ENCODE measurements at places on chromosomes 3 and 15. TPM values are rescaled to one million over a fixed set of nuclear protein-coding genes. Genes with fewer than 3 reads are reported as not detected.

DNA sequence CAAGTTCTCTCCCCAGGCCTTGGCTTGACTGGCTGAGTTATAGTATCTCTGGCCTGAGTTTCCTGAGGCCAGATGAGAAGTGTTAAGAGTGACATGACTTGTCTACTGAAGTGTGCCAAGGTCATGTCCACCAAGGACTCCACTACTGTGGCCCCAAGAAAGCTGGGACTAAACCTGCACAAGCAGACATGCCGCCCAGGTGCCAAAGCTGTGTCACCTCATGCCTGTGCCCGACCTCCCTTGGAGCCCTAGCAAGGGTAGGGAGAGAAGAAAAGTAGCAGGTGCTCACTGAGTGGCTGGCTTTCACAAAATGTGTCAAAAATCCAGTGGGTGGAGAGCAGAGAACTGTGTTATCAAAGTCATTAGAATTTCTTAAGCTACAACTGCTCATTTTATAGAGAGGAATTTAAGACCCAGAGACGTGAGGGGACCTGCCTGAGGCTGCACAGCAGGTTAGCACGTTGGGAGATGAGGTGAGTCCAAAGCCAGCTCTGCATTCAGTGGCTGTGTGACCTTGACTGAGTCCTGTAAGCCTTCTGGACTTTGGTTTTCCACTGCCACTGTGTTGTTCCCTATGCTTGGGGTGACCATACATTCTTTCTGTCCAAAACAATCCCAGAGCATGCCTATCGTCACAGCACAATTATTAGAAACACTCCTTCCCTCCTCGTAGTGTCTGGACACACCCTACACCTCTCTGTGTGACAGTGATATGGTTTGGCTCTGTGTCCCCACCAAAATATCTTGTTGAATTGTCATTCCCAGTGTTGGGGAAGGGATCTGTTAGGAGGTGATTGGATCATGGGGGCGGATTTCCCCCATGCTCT lies 5.0 kb upstream of the LYSMD4 start:
- H3K4me3 ChIP-seq, result no peak overlapping the region

- no peak for DNase-seq
- H3K4me3 ChIP-seq, result no peak overlapping the region
- 0 out of 2 replicates have a peak, but pooled peaks cover 4% of the 10 kb centered on the region for H3K4me1 ChIP-seq
- H3K27me3 ChIP-seq, result no peaks in the 10 kb centered on the region
- no peaks in the 10 kb centered on the region for H3K36me3 ChIP-seq
These were observed 8.8 kb downstream of the PRICKLE2 start for GRCh38 chr3:64216274-64217147.

DNA sequence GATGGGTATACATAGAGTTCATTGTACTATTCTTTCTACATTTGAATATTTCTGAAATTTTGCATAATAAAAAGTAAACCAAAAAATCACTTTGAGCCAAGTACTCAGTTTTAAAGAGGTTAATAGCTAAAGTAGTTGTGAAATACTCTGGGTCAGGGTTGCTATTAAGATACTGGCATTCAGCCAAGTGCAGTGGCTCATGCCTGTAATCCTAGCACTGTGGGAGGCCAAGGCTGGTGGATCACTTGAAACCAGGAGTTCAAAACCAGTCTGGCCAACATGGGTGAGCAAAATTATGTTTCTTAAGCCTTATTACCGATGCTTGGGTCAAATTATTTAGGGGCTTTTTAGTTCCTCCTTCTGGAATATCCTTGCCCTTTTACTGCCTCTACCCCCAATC lies 122.0 kb upstream of the MELTF start:
- DNase-seq, result no peak
- H3K27ac ChIP-seq, result no peak overlapping the region
- H3K4me3 ChIP-seq, result no peak overlapping the region
- no peaks in the 10 kb centered on the region for H3K4me1 ChIP-seq
- H3K27me3 ChIP-seq, result no peaks in the 10 kb centered on the region

DNA sequence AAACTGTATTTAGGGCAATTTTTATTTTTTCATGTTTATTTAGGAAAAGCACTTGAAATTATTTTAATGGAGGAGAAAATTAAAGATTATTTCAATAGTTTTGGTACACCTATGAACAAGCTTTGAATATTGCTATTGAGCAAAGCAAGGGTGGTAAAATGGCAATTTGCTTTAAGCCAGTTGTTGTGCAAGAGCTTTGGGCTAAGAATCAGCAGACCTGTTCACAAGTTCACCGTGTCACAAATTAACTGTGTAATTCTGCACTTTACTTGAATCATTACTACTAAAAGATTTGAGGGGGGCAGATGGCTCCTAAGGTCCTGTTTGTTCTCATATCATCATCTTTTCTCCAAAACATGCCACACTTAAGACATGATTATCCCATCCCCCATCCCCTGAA lies 238.9 kb upstream of the GBE1 start:
- no peaks in the 10 kb centered on the region for H3K27me3 ChIP-seq
- no peak overlapping the region for H3K4me3 ChIP-seq
- H3K27ac ChIP-seq, result no peak overlapping the region

DNA sequence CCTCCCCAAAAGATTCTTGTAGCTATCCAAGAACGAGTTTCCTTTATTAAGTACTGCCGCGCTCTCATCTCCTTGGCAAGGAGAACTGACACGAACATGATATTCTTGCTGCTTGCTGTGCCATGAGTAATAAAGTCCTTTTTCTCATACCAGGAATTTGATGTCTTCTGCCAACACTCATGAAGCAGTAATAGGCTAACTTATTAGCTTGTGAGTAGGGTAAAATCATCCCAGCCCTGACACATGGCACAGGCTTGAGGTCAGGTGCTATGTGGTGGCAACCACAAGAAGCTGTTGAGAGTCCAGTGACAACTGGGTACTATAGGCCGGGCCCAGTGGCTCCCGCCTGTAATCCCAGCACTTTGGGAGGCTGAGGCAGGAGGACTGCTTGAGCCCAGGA lies 22.7 kb upstream of the UBXN7 start:
- no peak overlapping the region for H3K4me3 ChIP-seq
- no peaks in the 10 kb centered on the region for H3K36me3 ChIP-seq
- H3K27ac ChIP-seq, result no peak overlapping the region
- no peaks in the 10 kb centered on the region for H3K4me1 ChIP-seq
- DNase-seq, result no peak

- no peak overlapping the region for H3K4me3 ChIP-seq
- 0 out of 2 replicates have a peak, but pooled peaks cover 5% of the 10 kb centered on the region for H3K4me1 ChIP-seq
- no peaks in the 10 kb centered on the region for H3K27me3 ChIP-seq
- DNase-seq, result no peak
- H3K27ac ChIP-seq, result no peak overlapping the region
These were observed 2.9 kb downstream of the GTF2E1 start for GRCh38 chr3:120745466-120745865.

DNA sequence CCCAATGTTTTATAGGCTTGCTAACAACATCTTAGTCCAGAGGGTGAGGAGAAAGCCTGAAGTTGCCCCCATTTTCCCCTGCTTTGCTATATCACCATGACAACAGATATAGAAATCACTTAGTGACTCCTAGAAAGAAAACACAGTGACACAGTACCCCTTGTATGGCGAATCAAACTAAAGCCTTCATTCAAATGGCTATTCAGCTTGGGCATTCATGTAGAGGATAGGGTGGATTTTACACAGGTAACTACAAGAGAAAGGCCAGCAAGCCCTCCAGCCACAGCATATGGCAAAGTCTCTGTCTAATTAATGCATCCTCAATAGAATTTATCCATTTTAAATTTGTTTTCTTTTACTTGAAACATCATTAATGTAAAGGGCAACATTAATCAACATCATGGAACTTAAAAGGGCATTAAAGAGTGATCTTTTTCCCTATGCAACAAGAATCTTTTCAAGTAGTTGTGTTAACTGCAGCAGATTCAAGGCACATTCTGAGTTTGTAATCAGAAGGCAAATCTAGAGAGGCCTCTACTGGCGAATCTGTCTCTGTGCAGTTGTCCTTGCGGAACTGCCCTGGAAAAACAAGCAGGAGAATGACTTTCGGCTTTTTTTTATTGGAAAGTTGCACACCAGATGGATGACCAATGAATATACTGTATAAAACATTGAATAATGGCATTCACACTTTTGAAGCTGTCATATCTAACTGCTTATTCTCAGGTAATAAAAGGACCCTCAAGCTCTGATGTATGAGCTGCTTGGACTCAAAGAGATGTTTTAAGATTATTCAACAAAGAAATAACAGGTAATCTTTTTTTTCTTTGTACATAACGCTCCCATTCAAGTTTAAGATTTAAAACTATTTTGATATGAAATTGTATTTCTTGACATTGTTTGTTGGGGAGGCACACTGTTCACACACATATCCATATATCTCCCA lies 621.7 kb upstream of the AGTR1 start:
- no peak overlapping the region for H3K4me3 ChIP-seq
- no peak overlapping the region for H3K27ac ChIP-seq
- no peaks in the 10 kb centered on the region for H3K27me3 ChIP-seq
- H3K4me1 ChIP-seq, result no peaks in the 10 kb centered on the region

DNA sequence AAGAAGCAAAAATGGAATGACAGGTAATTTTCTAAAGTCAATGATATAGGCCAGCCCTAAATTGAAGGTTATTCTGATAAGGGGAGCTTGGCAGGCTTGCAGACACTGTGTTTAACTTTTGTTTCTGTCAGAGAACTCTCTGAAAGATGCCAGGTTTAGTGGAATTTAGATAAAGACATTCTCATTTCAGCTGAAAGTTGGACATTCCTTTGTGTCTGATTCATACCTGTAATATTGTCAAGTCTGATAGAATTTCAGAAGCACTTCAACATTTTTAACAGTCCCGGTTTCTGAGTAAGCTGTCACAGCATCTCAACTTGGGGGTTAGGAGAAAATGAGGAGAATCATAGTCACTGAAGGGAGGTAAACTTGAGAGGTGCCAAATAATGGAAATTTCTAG lies 84.0 kb downstream of the DIPK2A start:
- no peak overlapping the region for H3K27ac ChIP-seq
- no peaks in the 10 kb centered on the region for H3K27me3 ChIP-seq
- no peak for DNase-seq
- no peak overlapping the region for H3K4me3 ChIP-seq
- no peaks in the 10 kb centered on the region for H3K4me1 ChIP-seq

GRCh38 chr15:92848852-92849598 lies 51.1 kb upstream of the CHD2 start:
- no peak for DNase-seq
- no peak overlapping the region for H3K27ac ChIP-seq
- no peaks in the 10 kb centered on the region for H3K27me3 ChIP-seq

DNA sequence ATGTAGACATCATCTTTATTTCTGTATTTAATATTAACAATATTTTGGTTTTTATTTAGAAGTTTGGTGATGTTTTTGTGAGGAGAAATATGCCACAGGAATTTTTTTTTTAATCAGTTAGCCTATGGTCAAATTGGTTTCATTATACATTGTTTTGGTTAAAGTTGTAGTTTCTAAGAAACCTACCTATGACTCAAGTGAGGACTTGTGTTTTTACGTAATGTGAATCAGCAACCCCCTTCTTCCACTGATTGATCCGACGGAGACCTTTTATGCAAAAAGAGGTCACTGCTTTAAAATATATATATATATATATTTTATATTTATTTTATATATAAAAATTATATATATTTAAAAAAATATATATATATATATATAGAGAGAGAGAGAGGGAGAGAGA lies 698.1 kb downstream of the FHIT start:
- H3K27ac ChIP-seq, result no peak overlapping the region
- no peak for DNase-seq
- H3K27me3 ChIP-seq, result no peaks in the 10 kb centered on the region
- H3K4me3 ChIP-seq, result no peak overlapping the region
- no peaks in the 10 kb centered on the region for H3K36me3 ChIP-seq

DNA sequence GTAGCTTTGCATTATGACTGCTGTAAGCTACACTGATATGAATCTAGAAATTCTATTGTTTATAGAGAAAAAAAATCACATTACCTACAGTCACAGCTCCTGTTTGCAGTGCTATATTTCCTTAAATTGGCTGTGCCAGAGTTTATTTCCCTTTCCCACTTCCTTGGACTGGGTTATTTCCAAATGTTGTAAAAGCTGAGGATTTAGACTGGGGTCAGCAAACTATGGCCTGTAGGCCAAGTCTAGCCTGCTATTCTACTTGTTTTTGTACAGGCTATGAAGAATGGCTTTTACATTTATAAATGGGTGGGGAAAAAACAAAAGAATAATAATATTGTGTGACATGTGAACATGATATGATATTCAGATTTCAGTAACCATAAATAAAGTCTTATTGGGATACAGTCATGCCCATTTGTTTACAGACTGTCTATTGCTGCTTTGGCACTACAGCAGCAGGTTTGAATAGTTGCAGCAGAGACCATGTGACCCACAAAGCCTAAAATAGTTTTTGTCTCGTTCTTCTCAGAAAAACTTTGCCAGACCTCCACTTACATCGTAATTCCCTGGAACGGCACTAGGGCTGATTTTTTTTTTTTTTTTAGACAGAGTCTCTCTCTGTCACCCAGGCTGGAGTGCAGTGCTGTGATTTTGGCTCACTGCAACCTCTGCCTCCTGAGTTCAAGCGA lies 7.8 kb downstream of the GLDN start:
- H3K4me3 ChIP-seq, result no peak overlapping the region
- H3K36me3 ChIP-seq, result no peaks in the 10 kb centered on the region

- H3K27me3 ChIP-seq, result no peaks in the 10 kb centered on the region
- H3K27ac ChIP-seq, result no peak overlapping the region
- H3K4me3 ChIP-seq, result no peak overlapping the region
- no peaks in the 10 kb centered on the region for H3K36me3 ChIP-seq
- H3K4me1 ChIP-seq, result no peaks in the 10 kb centered on the region
- no peak for DNase-seq
These were observed 447.8 kb downstream of the MFSD1 start for GRCh38 chr3:159249472-159250174.

DNA sequence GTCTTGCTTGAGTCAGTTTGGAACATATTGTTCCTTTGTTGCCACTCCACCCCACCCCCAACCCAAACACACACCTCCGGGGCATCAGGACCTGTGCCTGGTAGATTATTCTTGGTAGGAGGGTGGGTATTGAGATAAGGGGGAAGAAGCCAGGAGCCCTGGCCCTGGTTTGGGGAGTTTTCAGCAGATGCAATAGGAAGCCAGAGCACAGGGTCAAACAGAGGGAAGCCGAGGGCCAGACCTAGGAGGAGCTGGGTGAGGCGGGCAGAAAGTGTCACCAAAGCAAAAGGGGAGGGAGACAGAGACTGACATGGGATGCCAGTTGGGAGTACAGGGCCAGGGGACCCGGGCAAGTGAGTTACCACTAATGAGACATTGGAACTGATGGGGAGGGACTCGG lies 163.1 kb downstream of the RPLP1 start:
- no peaks in the 10 kb centered on the region for H3K27me3 ChIP-seq
- no peaks in the 10 kb centered on the region for H3K4me1 ChIP-seq
- DNase-seq, result no peak
- no peak overlapping the region for H3K4me3 ChIP-seq
- H3K36me3 ChIP-seq, result no peaks in the 10 kb centered on the region

- H3K4me1 ChIP-seq, result no peaks in the 10 kb centered on the region
- no peaks in the 10 kb centered on the region for H3K27me3 ChIP-seq
- DNase-seq, result no peak
- no peaks in the 10 kb centered on the region for H3K36me3 ChIP-seq
- no peak overlapping the region for H3K4me3 ChIP-seq
- H3K27ac ChIP-seq, result no peak overlapping the region
These were observed 181.4 kb upstream of the GRM7 start for GRCh38 chr3:6679510-6679909.

The SLC28A2 gene
- total RNA-seq, result 0.11 TPM

The STARD9 gene
- 0.56 TPM for total RNA-seq

The ATXN7 gene
- total RNA-seq, result 22.8 TPM

The MYH15 gene
- 0.25 TPM for total RNA-seq
